ENCODE measurements at places on chromosomes 3 and 15.

DNA sequence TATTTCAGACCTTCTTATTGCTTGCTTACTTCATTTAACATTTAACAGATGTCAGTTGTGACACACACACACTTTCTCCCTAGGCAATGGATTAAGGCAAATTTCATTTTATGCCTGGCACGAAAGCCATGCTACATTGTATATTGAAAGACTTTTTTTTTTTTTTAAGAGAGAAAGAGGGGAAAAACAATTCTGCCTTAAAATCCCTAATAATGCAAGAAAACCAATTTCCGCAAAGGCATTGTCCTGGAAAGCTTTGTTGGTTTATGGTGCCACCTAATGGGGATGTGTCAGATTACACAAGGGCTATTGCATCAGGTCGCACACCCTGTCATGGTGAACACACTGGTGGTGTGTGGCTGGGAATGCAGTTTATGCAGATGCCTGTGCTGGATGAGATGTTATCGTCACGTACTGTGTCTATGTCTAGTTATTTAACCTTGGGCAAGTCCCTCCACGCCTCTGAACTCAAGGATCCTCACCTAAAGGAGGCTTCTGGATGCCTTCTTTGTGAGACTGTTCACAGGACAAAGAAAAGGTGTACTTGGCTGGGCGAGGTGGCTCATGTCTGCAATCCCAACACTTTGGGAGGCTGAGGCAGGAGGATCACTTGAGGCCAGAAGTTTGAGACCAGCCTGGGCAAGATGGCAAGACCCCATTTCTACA, 37.3 kb upstream of the RFTN1 start:
- peak; percentile 45 for DNase-seq

GRCh38 chr3:69353503-69353902, 32.4 kb downstream of the FRMD4B start:
- DNase-seq: no peak

DNA sequence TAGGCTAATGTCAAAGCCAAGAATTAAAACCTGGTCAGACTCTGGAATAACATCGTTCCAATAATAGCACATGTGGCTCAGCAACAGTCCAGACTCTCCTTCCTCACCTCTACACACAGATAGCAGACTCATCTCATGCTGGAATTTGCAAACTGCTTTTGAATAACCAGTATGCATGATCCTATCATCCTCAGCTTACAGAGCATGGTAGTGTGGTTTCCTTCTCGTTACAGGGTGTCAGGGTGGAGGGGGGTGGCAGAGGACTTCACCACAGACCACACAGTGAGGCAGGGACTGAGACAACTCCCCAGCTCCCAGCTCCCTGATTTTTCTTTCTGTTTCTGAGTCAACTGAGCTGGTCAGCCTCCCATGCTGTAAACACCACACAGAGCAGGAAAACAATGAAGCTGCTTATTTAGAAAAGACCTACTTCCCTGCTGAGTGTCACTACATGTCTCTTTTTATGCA, 101.6 kb downstream of the RPL22L1 start:
- no peak for DNase-seq

DNA sequence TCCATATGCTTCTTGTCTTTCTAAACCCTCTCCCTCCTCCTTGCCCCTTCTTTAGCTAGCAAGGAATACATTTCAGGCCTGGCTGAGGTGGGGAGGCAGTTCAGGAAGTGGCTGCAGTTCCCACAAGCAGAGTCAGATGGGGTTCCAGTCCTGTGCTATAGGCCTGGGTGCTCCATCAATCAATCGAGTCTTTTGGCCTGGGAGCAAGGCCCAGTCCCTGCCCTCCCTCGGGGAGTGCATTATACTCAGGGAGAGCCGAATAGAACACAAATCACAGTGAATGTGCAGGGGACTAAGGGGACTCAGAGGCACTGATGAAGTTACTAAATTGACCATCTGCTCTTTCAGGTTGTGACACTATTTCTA, 58.0 kb upstream of the HERC1 start:
- no peak for DNase-seq

DNA sequence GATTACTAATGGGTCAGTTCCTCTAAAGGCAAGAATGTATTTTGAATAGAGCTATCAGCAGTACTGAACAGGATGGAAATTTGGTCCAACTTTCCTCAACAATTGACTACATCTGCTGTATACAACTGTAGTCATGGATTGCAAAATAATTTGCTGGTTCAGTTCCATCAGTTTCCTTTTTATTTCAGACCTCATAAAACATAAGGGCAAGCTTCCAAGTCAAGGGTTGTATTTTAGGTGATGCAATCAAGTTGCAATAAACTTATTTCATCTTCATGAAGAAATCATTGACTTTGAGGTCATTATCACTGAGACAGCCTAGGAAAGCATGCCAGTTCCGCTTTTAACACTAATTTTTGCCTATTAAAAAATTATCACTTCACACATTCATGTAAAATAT, 90.4 kb upstream of the TSEN2 start:
- DNase-seq: no peak

DNA sequence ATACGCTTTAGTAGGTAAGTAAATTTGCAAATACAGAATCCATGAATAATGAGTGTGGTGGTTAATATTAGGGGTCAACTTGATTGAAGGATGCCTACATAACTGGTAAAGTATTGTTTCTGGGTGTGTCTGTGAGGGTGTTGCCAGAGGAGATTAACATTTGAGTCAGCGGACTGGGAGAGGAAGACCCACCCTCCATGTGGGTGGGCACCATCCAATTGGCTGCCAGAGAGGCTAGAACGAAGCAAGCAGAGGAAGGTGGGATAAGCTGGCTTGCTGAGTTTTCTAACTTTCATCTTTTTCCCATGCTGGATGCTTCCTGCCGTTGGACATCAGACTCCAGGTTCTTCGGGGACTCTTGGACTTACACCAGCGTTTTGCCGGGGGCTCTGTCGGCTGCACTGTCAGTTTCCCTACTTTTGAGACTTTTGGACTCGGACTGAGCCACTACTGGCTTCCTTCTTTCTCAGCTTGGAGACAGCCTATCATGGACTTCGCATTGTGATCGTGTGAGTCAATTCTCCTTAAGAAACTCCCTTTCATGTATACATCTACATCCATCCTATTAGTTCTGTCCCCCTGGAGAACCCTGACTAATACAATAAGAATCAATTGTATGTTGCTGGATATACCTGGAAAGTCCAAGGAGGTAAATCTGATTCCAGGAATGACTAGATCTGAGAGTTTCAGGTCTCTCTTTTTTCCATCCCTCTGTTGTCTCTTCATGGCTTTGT, 25.8 kb upstream of the NEDD4 start:
- DNase-seq: no peak

GRCh38 chr3:58048301-58048700, 40.1 kb downstream of the FLNB start:
- DNase-seq: no peak

DNA sequence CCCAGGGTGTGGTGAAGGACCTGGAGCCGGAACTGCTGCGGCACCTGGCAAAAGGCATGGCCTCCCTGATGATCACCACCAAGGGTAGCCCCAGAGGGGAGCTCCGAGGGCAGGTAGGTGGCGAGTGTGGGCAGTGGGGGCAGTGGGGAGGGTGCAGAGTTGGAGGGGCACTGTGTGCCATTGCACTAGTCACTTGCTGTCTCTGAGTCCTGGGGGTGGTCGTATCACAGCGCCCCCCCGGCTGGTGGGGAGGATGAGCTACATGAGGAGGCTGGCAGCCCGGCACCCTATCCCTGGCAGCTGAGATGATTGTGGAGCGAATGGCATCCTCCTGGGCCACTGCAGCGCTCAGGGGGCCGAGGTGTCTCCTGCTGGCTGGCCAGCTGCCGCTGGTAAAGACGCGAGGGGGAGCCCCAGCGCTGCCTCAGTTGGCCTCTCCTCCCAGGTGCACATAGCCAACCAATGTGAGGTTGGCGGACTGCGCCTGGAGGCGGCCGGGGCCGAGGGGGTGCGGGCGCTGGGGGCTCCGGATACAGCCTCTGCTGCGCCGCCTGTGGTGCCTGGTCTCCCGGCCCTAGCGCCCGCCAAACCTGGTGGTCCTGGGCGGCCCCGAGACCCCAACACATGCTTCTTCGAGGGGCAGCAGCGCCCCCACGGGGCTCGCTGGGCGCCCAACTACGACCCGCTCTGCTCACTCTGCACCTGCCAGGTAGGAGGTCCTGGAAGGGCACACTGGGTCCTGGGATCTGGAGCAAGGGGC, 6.4 kb downstream of the CHRD start:
- no peak for DNase-seq

GRCh38 chr3:55571913-55572312, 84.8 kb upstream of the WNT5A start:
- DNase-seq: no peak

GRCh38 chr15:101455291-101456025, 34.0 kb downstream of the PCSK6 start:
- no peak for DNase-seq

DNA sequence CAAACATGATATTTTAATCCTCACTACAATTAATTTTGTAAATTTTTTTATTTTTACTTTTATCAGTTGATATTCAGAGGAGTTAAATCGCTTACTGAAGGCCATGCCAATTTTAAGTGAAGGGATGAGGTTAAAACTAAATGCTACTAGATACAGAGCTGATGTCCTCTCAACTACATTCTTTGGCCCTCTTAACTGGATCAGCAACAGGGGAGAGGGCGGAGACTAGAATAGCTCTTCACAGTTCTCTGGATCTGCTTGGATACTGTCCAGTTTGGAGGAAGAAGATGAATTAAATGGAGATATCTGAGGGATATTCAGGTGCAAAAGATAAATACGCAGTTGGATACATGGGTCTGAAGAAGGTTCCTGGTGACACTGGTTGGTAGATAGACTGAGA, 85.6 kb upstream of the LYSMD4 start:
- no peak for DNase-seq

- DNase-seq: no peak
Observed at GRCh38 chr3:182149594-182149993, 437.9 kb downstream of the SOX2 start.

- no peak for DNase-seq
Observed at GRCh38 chr15:98612490-98613110, 35.7 kb upstream of the IGF1R start.

GRCh38 chr15:63902671-63903035, 68.9 kb upstream of the HERC1 start:
- DNase-seq: no peak

- no peak for DNase-seq
Observed at GRCh38 chr3:169118666-169119370, 544.7 kb downstream of the MECOM start.

GRCh38 chr3:170228093-170228766, 6.0 kb downstream of the PRKCI start:
- DNase-seq: no peak

DNA sequence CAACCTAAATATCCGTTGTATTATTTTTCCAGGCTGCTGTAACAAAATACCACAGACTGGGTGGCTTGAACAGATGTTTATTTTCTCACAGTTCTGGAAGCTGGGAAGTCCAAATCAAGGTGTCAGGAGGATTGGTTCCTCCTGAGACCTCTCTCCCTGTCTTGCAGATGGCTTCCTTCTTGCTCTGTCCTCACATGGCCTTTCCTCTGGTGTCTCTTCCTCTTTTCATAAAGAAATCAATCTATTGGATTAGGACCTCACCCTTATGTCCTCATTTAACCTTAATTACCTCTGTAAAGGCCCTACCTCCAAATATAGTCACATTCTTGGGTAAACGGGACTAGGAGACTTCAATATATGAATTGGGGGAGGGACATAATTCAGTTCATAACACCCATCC, 89.2 kb upstream of the PLCL2 start:
- DNase-seq: no peak

- no peak for DNase-seq
Observed at GRCh38 chr15:85849946-85850345, 55.2 kb upstream of the KLHL25 start.

DNA sequence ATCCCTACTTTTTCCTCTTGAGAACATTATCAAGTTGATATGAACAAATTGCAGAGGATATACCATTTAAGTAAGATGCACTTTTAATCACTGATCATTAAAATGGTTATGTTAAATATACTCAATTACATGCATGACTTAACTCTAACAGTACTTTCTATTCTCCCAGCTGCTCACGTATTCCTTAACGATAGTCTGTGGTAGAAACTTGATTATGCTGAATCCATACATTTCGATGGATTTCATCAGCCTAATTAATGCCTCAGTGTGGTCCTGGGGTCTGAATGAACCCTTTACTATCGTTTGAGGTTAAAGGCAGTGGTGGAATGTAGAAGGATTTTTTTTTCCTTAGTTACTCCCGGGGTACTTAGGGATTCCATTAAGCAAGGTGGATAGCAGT, 18.6 kb downstream of the SOX2 start:
- no peak for DNase-seq

DNA sequence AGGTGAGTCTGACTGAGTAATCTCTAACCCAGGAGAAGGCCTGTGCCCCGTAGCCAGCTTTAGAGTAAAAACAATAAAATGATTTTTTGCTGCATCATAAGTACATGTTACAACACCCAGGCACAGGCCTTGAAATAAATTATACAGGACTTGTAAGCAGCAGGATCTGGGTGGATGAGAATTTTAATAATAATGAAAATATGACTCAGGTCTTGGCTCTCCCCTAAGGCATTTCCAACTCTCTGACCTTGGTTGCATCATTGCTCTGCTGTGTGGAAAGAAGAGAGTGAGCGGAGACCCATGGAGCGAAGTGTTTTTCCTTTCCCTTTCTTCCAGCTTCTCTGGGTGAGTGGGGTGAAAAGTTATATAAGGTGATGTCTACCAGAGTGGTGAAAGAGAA, 44.6 kb downstream of the EOMES start:
- no peak for DNase-seq

GRCh38 chr15:81235276-81236123, 38.8 kb downstream of the IL16 start:
- no peak for DNase-seq

GRCh38 chr3:13030684-13031083, 42.5 kb downstream of the IQSEC1 start:
- no peak for DNase-seq

DNA sequence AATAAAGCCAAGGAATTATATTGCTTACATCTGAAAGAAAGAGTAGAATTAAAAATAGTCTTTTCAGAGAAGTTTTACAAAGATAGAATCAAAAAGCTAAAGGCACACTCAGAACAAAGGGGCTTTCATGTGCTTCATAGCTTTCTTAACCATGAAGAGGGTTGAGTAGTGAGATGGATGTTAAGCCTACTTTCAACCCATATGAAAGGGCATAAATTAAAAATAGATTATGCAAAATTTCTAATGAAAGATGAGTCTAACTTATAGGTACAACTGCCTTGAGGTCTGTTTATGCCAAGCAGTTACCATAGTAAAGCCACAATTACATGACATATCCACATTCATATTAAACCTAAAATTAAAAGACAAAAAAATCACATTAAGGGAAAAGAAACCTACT, 223.3 kb upstream of the ARHGEF26 start:
- no peak for DNase-seq

- DNase-seq: no peak
Observed at GRCh38 chr3:50665081-50665840, 9.5 kb upstream of the DOCK3 start.

Data from activated CD8-positive, alpha-beta memory T cell treated with anti-CD3 and anti-CD28 coated beads for 1 hour (primary cell).